ENCODE measurements at places on chromosomes 2 and 18.

DNA sequence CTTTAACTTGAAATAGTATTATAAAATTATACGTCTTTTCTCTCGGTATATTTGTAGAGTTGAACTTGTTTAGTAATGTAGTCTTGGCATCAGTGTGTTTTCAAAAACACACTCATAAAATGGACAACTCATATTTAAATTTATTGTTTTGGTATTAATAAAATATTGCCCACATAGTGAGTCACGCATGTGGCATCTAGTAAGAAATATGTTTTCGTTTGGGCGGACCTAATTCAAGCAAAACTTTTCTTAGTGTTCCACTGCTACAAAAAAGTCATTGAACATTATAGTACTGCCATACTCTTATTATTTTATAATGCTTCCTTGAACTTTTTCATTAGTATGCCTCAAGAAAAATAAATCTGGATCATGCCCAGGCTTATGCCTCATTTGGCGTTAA is 31.1 kb upstream of the FAM237A start:
- no peak for DNase-seq

- DNase-seq, result no peak
Observed at GRCh38 chr2:221671515-221671914, 99.4 kb upstream of the EPHA4 start.

DNA sequence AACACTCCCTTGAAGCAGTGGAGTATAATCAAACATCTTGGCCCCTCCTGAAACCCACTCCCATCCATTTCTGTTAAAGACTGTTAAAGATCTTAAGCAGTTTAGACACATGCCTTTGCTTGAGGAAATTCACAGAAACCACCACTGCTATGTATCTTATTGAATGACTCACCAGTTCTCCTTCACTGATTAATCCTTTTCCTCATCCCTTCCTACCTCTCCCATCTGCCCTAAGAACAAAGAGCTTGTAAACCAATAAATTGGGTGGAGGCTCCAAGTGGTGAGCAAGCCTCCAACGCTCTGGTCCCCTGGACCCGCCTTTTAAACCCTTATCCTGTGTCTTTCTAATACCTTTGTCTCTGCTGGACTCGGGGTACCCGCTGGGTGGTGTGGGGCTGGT is 746.1 kb downstream of the LRP1B start:
- DNase-seq, result peak; percentile 1

- DNase-seq, result peak; percentile 9
Observed at GRCh38 chr2:145654746-145655145, 1134.8 kb upstream of the ZEB2 start.

DNA sequence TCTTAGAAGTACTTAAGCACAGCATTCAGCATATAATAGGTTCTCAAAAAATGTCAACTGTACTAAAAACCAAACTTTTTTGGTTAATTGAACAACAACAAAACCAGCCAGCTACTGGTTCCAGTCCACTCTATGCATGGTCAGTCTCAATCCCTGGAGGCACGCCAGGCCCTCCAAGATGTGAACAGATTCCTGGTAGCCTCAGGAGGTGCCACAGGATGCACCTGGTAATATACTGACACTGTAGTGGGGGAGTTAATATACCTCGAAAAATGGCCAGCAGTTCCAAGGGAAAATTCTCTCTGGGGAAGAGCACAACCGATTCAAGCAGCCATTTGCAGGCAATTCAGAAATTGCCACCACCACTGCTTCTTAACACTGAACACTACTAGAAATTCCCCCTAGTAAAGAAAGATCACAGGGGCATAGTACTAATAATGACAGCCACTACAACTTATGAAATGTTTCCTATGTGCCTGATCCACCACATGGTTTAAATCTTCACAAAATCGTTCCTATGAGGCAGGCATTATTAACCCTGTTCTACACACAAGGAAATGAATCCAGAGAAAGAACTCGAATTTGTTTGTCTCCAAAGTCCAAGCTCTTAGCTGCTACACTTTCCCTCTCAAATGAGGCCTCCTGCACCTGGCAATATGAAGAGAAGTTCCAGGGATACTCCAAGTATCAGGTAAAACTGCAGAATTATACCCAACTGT is 3.4 kb downstream of the MGAT4A start:
- no peak for DNase-seq

DNA sequence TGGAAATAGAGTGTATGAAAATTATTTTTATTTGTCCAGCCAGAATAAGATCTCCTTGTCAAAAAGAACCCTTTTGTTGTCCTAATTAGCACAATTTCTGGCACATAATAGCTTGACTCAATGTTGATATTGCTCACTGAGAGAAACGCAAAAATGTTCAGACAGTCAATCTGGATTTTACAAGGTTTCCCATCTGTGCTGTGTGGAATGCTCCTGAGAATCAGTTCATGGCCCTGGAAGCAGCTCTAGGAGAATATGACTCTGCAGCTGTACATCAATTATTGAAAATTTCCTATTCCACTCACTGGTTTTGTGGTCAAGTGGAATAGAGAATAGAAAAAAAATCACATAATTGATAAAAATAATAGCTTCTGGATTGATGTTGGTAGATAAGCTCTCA is 1582.9 kb upstream of the NXPH2 start:
- DNase-seq, result peak; percentile 11

- no peak for DNase-seq
Observed at GRCh38 chr2:229044581-229044980, 226.5 kb downstream of the PID1 start.

DNA sequence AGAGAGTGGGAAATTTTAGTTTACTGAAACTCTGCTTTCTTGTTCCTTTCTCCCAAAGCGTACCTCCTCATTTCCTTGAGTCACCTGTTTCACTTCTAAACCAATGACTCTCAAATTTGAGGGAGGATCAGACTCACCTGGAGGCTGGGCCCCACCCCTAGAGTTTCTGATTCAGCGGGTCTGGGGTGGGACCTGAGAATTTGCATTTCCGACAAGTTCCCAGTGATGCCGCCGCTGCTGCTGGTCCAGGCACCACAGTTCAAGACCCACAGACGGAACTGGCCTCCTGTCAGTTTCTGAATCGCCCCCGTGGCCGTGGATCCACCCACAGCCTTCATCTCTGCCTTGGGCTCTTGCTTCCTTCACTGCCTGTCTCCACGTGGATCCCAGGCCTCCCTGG is 44.9 kb upstream of the PELI1 start:
- DNase-seq, result no peak

- no peak for DNase-seq
Observed at GRCh38 chr2:191446910-191447309, 201.7 kb downstream of the MYO1B start.

- no peak for DNase-seq
Observed at GRCh38 chr2:20018601-20019152, 6.2 kb upstream of the MATN3 start.

DNA sequence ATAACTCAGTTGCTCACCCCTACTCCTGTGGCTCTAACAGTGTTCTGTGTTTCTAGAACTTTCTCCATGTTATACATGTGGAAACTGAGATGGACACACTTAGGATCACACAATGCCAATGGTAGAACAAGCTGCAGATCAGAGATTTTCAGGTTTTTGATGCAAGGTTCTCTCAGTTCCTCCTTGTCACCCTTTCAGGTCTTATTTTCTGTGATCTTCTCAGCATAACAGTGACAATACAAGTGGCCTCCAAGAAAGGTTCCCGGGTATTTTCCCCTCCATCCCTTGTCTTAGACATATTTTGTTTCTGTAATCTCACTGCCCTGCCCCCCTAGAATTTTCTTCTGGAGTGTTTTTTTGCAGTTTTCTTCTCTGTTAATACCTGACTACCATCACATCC is 6.2 kb upstream of the MGAT5 start:
- no peak for DNase-seq

- no peak for DNase-seq
Observed at GRCh38 chr18:61869636-61870035, 23.2 kb downstream of the RNF152 start.

DNA sequence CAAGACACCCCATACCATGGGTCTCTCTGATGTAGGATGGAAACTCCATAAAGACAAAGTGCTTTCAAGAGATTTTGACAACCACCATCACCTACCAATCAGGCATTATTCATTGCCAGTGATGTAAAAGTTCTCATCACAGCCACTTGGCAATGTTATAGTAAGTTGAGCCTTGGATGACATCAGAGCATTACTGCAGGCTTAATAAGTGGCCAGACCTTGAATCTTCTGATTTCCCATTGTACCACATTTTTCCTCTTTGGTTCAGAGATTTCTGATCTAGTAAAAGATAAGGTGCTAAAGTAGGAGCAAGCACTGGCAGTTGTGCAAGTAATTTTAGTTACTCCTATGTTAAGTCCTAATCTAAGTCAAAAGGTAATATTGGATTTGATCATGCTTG is 36.5 kb downstream of the OSR1 start:
- DNase-seq, result no peak

DNA sequence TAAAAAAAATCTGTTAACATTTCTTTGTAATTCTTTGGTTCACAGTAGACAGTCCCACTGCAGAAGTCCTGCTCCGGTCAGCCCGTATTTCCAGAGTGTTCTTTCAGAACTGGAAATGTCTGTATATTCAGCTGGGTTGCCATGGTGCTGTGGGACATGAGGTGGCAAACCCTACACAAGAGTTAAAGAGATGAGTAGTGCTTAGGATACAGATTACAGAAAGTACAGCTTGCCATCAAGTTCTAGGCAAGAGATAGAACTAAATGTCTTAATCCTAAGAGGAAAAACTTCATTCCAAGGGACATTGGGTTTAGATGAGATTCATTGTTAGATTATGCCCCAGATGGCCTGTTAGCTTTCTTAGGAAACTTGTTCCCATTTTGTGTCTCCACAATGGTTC is 60.1 kb downstream of the FMNL2 start:
- DNase-seq, result no peak

GRCh38 chr18:55124078-55124763 is 165.0 kb upstream of the CCDC68 start:
- DNase-seq, result no peak

DNA sequence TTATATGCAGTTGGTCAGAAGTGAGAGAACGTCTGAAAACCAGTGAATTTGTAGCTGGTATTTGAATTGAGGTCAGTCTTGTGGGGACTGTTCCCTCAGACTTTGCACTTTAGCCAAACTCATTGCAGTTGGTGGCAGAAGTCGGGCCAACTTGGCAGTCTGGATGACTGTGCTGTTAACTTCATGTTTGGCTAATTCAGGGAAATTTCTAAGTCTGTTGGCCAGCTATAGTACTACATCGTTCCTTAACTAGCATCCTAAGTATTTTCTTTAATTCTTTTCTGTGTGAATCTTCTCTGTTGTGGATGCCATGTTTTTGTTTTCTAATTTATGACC is 806.8 kb upstream of the GCFC2 start:
- no peak for DNase-seq

GRCh38 chr2:49032126-49032525 is 122.2 kb downstream of the FSHR start:
- DNase-seq, result no peak

DNA sequence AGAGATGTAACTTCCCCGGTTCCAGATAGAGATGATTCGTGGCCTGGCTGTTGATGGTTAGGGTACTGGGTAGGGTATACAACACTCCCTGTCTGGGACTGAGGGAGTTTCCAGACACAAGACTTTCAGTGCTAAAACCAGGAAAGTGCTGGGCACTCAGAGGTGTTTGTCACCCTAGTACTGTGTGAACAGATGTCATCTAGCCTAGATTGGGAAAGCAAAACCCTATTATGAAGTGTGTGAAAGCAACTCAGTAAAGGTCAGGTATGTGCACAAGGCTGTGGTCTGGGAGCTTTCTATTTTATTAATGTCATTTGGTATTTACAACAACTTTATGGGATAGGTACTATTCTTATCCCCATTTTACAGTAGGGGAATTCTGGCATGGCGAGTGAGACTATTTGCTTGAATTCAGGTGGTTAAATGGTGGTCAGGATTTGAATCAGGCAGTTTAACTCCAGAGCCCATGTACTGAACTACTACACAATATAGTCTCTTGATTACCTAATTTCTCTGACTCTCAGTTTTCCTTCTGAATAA is 2.6 kb downstream of the BZW1 start:
- DNase-seq, result no peak

- DNase-seq, result no peak
Observed at GRCh38 chr2:45722477-45722876, 71.0 kb downstream of the PRKCE start.

- no peak for DNase-seq
Observed at GRCh38 chr18:37529863-37530262, 35.7 kb downstream of the CELF4 start.

DNA sequence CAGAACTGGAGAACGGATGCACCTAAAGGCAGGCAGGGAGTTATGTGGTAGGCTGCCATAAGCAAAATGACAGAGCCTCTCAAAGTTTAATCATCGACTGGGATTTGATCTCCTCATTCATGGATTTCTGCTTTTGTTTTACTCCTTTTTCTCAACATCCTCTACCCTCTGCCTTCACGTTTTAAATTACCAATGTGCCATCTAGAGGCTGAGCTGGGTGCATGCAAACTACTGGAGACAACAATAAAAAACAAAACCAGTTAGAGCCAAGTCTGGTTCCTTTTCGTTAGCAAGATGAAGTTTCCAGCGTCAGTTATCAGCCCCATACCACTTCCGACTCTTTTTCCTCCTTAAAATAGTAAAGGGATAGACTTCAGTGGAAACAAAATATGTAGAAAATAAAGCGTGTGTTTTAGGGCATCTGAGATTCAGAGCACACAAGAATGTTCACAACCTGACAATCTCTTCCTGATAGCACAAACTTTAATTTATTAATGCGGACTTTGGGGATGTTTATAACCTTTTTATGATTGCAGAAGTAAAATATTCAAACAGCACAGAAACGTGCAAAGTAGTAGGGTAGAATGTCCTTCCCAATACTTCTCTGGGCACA is 117.0 kb downstream of the LAMA1 start:
- DNase-seq, result peak; percentile 1

DNA sequence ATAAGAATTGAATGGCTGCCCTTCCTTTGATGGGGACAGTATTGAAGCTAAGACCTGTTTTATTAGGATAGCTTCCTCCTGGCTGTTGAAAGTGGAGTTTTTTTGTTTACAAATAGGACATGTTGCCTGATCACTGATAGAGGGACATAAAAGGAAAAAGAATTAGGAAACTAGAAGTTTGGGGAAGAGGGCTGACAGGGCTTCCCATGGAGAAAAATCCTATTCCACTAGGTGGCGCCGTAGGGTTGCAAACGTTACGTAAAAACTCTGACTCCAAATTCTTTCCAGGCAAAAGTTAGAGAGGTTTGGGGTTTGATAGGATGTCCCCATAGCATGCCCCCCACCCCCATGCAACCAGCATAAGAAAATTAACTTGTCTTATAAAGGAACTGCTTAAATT is 11.1 kb upstream of the RBFA start:
- DNase-seq, result no peak

GRCh38 chr2:78644854-78645253 is 380.6 kb upstream of the REG3G start:
- no peak for DNase-seq

- DNase-seq, result no peak
Observed at GRCh38 chr2:12352889-12353288, 363.8 kb upstream of the TRIB2 start.

DNA sequence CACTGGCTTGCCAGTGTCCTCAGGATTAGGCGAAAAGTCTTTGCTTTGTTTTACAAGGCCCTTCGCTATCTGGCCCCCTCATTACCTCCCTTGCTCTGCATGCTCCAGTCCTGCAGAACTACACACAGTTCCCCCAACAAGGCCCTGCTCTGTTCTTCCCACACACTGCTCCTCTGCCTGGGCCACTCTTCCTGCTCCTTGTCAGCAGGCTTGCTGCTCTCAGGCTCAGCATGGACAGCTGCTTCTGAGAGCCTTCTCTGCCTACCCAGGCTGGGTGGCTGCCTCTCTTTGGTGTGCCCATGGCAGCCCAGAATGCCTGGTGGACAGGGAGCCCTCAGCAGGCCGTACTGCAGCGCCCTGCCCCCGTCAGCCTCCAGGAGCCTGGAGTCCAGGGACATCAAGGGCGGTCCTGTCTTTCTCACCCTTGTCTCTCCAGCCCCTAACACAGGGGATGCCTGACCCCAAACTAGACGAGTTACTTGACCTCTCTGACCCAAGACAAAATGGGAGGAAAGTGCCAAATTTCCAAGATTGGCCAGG is 111.1 kb downstream of the MSH2 start:
- DNase-seq, result no peak

Data from NCI-H446 (cell line).